Stimulated activated CD4-positive, alpha-beta T cell treated with anti-CD3 and anti-CD28 coated beads, Interleukin-1b, Interleukin-23, amount 100 ng/mL, for 1 hour (primary cell): ENCODE measurements at places on chromosomes 5 and 9.
A peak's percentile ranks its signal among the peaks of the same experiment; 100 is the strongest.

DNA sequence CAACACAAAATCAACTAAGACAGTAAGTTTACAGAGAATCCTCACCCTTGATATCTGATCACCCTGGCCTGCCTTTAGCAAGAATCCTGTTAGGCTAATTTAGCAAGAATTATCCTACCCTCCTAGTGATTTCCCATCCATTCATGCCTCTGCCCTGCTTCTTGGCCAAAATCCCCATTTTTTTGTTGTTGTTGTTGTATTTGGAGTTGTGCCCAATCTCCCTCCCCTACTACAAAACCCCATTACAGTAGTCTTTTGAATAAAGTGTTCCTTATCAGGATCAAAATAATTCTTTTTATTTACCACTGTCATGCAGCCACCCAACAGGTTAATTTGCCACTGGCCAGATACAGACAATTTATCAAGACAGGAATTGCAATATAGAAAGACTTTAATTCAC is 58.5 kb upstream of the CLINT1 start:
- DNase-seq = no peak

GRCh38 chr5:80874162-80874561 is 86.0 kb upstream of the RASGRF2 start:
- no peak for DNase-seq

- DNase-seq = no peak
These were observed 57.0 kb downstream of the ECPAS start for GRCh38 chr9:111427186-111427585.

DNA sequence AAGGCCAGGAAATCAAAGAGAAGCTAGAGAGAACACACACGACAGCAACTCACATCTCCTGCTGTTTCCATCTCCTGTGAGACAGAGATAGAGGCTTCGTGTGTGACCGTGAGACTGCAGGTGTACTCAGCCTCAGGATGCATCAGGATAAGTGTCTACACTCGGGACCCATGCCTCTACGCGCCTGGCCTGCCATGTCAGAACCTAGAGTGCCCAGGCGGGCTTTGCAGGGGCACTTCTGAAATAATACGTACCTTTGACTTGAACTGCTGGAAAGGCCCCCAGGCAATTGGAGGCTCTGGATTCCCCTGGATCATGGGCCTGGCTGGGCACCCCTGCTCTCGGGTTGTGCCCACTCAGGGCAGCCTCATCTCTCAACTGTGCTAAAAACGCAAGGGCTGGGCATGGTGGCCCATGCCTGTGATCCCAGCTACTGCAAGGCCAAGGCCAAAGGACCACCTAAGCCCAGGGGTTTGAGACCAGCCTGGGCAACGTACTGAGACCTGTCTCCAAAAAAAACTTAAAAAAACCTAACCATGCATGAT is 13.0 kb downstream of the CLPTM1L start:
- no peak for DNase-seq

- DNase-seq = no peak
These were observed 77.6 kb downstream of the PRLR start for GRCh38 chr5:35152733-35153132.

- DNase-seq = no peak
These were observed 54.0 kb upstream of the TNC start for GRCh38 chr9:115171921-115172388.

DNA sequence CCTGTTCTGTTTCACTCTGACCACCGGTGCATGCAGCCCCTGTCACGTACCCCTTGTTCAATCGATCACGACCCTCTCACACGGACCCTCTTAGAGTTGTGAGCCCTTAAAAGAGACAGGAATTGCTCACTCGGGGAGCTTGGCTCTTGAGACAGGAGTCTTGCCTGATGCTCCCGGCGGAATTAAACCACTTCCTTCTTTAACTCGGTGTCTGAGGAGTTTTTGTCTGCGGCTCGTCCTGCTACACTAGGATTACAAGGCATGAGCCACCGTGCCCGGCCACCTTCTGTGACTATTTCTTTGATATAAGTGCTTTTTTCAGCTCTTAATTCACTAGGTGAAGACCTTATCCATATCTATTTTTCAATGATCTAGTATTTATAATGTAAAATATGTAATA is 167.5 kb downstream of the TTC39B start:
- no peak for DNase-seq

DNA sequence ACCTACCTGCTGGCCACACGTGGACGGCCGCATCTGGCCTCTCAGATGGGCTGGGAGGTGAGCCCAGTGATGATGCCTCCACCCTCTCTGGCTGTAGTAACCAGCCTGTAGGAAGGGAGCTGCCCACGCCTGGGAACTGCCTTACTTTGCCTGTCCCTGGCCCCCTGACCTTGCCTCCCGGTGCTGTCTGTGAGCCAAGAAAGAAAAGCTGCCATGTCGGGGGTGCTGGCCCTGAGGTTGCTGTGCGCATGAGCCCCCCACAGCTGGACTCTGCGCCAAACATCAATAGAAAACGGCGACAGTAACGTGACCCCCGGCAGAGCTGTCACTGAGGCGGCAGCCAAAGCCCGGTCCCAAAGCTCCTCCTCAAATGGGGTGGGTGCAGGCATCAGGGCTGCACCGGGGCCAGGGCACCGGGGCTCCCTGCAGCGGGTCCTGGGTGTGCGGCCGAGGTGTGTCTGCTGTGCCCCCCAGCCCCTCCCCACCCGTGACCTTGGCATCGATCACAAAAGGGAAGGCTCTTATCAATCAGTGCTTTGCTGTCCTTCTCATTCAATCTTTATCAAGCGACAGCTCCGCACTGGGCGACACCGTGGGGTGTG is 15.3 kb upstream of the SLC9A3 start:
- DNase-seq = no peak

DNA sequence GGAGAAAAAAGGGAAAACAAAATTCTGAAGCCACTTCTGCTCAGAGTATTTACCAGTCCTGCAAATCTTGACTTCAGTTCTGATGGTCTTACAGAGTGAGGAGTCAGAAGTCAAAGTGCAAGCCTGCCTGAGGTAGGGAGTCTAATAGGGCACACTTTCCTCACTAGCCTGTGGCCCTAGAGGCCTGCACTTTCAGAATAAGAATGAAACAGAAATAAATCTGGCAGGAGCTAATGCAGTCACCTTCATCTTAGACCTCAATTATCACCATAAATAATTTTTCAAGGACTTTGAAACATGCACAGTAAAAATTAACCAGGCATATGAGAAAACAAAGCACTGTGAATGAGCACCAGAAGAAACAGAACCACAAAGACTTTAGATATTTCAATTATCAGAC is 20.7 kb upstream of the ACSL6 start:
- DNase-seq = no peak

GRCh38 chr5:179121667-179122111 is 61.5 kb downstream of the ZNF354C start:
- no peak for DNase-seq

GRCh38 chr5:99129768-99130501 is 201.1 kb upstream of the CHD1 start:
- no peak for DNase-seq

DNA sequence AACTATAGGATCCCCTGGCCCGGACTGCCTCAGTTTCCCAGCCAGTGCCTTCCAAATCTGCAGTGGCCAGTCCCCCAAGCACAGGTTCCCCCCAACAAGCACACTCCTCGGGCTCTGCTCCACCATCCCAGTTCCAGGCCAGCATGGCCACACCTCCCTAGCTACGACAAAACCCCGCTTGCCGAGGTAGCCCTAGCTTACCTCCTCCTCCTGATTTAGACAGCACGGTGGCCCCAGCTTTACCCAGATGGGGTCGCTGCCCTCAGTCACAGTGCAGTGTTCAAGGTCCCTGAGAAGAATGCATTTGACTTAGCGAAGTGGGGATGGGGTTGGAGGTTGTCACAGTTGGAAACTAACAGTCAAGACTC is 40.8 kb upstream of the GARNL3 start:
- no peak for DNase-seq

- peak; percentile 60 for DNase-seq
These were observed 6.9 kb upstream of the NDUFB6 start for GRCh38 chr9:32579706-32580331.

GRCh38 chr5:28862137-28862859 is 1823.9 kb upstream of the CDH9 start:
- DNase-seq = no peak

- DNase-seq = no peak
These were observed 2202.2 kb upstream of the C9orf72 start for GRCh38 chr9:29775491-29775890.

- DNase-seq = no peak
These were observed 84.8 kb downstream of the CAMK4 start for GRCh38 chr5:111308951-111309350.

GRCh38 chr5:69032009-69032408 is 61.8 kb upstream of the SLC30A5 start:
- no peak for DNase-seq
